Stromal cell of bone marrow (primary cell): ENCODE measurements at places on chromosomes 4 and X.

- DNase-seq, result no peak
These were observed 22.8 kb upstream of the KIAA1210 start for GRCh38 chrX:119150163-119151050.

DNA sequence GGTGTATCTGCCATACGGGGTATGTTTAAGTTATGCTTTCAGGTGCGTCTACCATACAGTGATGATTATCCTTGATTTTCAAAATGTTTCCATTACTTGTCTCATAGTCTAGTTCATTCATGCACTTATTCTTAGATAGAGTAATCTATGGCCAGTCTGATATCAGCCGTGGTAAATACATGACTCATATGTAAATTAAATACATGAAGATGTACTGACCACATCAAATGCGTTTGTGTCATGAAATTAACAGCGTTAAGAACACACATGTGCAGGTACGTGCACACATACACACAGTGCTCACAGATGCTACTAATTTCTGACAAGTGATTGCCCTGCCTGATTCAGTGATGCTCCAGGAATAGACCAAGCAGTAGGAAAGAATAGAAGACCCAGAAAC is 75.2 kb upstream of the EXOC1L start:
- no peak for DNase-seq

DNA sequence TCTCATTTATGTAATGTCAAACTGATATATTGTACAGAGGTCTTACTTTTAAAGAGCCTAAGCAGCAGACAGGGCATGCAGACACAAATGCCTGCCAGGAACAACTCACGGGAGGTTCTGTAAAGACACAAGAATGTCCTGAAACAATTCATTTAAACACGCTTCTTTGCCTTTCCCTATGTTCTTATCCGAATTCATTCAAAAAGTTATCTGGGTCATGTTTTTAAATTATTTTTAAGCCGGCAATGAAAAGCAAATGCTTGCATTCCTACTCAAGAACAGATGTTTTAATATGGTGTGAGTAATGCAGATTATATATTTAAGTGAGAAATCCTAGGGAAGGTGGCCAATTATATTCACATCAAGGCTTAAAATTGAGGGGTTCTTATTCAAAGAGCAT is 192.6 kb downstream of the PDGFC start:
- DNase-seq, result no peak

GRCh38 chrX:48461830-48462229 is 8.2 kb downstream of the SLC38A5 start:
- no peak for DNase-seq

- DNase-seq, result peak; percentile 76
These were observed 63.0 kb upstream of the LNX1 start for GRCh38 chr4:53654300-53654758.

DNA sequence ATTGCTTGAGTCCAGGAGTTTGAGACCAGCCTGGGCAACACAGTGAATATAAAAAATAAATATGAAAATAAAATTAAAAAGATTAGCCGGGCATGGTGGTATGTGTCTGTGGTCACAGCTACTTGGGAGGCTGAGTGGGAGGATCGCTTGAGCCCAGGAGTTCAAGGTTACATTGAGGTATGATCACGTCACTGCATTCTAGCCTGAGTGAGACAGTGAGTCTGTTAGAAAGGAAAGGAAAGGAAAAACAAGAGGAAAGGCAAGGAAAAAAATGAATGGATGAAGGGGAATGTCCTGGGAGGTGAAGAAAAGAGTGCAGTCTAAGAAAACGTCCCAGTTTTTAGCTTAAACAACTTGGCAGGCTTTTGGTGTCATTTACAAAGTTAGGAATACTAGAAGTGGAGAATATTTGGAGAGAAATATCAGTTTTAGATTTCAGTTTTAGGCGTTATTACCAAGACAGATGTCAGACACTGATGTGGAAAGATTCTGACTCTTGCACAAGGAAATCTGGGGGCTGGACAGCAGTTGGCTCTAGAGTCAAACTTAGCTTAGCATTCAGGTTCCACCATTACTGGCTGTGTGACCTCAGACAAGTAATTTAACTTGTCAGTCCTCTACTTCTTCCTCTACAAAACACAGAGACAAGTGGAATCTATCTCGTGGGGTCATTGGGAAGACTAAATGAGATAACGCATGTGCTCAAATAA is 139.0 kb downstream of the TSPAN5 start:
- no peak for DNase-seq

DNA sequence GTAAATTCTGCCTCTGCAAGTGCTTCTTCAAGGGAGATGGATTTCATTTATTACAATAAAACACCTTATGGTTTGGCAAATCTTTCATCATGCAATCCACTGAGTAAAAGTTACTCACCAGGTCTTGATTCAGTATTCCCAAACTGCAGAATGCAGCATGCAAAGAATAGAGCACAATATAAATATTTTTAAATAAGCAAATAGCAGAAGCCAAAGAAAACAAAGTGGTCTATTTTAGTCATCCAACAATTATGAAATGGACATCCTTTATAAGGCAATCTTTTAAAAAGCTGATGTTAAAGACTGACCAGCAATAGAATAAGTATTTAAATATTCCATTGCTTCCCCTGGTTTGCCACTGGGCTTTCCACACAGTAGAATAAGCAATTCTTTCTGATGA is 59.5 kb downstream of the SLC39A8 start:
- DNase-seq, result peak; percentile 21

DNA sequence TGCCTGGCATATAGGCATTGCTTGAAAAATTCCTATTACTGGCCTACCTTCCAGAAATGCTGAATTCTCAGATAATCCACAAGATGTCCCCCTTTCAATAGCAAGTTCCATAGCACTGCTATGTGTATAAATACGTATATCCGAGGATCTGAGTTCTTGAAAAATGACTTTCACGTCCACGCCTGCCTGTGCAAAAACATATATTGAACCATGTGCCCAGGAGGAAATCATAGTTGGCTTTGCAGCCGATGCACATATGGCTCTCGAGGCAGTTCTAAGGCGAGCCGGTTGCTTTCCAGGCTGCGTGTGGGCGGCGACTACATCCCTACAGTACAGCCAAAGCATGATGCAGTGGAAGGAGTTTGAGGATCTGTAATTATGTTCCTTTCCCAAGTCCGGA is 55.4 kb upstream of the ESX1 start:
- DNase-seq, result no peak

DNA sequence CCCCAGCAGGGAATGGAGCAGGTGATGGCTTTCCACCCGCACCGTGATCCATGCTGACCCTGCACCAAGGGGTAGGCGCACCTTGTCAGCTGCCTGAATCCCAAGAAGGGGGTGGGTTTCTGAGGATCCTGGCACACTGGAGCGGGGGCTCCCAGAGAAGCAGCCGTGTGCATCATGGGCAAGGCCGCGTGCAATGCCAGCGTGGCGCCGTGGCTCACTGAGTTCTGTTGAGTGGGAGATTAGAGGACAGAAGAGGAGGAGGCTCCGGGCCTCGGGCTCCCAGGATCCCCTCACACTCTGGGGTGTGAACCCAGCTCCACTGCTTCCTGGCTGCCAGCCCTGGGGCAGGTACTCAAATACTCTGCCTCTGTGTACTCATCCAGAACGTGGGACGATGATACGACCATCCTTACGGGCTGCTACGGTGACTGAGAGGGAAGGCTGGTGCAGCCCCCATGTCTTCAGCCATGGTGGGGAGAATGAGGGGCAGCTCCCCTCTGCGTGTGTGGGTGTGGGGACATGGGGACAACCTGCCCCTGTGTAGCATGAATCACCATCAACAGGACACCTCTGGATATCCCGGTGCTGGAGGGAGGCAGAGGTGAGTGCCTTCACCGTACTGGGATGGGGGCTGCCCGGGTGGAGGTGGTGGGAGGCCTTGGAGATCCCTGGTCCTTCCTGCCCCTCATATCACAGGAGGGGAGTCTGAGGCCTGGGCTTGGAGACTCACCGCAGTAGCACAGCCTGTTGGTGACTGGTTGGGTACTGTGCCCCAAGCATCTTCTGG is 52.6 kb downstream of the CPZ start:
- no peak for DNase-seq

DNA sequence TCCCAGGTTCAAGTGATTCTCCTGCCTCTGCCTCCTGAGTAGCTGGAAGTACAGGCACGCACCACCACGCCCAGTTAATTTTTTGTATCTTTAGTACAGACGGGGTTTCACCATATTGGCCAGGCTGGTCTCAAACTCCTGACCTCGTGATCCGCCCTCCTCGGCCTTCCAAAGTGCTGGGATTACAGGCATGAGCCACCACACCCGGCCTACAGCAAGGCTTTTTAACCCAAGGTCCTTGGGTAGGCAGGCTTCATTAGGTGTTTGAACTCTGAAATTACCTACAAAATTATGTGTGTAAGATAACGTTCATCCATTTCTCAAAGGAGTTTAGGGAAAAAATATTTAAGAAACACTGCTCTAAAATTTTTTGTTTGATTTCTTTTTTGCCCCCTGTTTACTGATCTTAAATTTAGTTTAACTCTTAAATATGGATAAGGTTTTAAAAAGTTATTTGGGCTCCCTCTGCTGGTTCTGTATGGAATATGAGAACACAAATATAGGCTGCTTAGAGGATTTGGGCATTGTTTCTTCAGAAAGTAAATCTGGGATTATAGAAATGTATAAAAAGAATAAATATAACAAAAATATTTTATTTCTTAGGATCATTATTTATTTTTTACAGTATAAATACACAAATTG is 92.8 kb downstream of the CBR4 start:
- DNase-seq, result peak; percentile 30

DNA sequence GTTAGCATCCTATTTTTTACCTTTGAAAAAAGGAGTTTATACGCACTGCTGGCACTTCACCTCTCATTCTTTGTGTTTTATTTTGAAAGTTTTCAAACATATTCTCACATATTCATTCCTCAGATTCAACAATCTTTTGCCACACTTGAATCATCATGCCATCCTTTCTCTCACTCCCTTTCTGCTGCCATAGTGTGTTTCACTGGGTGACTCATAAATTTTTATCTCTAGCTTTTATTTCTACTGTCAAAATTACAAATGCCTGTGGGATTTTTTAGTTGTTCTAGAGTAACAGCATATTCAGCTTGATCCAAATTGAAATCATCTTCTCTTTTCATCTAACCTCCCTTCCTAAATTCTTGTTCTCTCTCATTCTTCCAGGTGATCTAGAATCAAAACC is 28.0 kb downstream of the MFSD8 start:
- peak; percentile 21 for DNase-seq

DNA sequence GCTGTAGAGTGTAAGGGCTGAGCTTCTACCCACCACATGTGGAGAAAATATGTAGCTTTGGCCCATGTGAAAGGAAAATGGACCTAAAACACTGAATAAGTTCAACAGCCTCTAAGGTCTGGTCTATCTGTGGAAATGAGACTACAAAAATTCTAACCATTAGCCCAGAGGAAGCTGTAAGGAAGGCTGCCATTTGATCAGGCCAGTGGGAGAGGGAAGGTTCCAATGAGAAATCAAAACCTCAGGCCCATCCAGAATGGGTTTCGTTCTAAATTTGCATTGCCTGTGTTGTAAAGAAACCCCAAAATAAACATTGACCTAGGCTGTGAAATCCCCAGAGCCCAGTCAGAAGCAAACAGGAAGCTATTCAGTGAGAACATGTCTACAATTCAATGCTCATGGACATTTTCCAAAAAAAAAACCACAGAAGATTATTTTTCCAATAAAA is 320.4 kb upstream of the SLC7A11 start:
- DNase-seq, result peak; percentile 58

GRCh38 chrX:17817251-17817650 is 43.8 kb downstream of the RAI2 start:
- DNase-seq, result peak; percentile 33

DNA sequence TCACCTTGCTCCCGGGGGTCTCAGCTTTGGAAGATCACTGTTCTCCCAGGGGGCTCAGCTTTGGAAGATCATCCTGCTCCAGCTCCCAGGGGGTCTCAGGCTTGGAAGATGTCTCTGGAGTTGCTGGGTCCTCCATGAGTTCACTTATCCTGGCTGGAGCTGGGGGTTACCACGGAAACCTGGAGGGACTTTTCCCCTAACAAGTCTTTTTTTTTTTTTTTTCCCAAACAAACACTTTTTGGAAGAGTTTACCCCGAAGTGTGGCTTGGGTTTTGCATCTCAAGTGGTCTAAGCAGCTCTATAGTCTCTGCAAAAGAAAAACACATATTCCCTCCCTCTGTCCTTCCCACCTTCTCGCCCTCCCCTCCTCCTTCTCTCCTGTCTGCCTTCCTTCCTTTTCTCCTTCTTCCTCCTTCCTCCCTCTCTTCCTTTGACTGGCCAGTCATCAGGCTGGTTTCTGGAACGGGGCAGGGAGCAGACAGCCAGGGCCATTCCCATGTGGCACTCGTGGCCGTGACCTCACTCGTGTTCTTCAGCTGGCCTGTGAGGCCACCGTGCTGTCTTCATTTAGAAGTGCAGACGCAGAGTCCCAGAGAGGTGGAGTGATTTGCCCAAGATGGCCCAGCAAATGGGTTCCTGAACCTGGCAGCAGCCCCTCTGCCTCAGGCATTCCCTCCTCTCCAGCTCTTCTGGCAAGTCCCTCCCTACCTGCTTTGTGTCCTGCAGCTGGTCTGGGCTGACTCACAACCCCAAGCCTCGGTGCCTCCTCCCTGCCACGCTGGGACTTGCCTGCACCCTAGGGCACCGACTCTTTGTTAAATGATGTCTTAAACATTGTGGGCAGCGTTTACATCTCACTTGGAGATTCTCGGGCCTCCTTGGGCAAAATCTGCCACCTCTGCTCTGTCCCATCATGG is 25.9 kb upstream of the HMX1 start:
- no peak for DNase-seq

GRCh38 chr4:972651-973424 is 531 bp downstream of the DGKQ start:
- DNase-seq, result no peak

- DNase-seq, result no peak
These were observed 1821.7 kb downstream of the ARAP2 start for GRCh38 chr4:34422472-34423175.

- DNase-seq, result no peak
These were observed 20.6 kb downstream of the RTL5 start for GRCh38 chrX:72110876-72111708.

- no peak for DNase-seq
These were observed 5.9 kb upstream of the ARSD start for GRCh38 chrX:2934715-2935710.

DNA sequence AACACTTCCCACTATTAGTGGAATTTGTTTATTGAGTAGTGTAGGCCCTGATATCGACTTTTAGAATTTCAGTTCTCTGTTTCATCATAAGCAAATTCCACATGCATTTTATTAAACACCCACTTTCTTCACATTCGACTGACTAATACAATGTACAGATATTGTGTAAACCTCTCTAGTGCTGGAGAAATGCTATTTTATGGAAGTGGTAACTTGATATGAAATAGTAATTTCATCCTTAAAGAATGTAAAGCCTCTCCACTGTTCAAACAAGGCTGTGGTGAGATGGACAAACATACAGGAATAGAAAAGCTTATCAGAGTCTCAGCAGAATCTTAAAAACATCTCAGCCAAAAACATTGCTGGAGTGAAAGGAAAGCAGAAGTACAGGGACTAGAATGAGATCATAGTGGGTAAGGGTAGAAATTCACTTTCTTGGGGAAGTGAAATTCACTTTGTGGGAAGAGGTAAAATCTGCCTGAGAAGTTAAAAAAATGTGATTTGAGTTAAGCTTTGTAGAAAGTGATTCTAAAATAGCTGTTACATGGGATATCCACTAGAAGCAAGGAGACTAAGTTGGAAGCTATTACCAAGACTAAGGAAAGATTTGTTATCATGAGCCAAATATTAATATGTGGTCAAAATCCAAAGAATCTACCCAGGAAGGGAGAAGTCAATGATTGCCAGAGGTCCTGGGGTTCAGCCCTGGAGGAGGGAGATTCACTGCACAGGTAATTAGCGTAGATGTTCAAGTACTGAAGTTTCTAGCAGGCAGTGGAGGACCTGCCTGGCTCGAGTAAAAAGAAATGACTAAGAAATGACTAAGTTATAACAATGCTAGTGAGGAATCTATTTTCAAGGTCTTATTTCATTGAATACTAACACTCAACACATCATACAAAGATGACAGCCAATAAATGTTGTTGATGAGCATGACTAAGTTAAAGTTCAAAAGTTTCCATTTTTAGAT is 398.3 kb upstream of the FAM47C start:
- DNase-seq, result no peak
